ENCODE measurements at places on chromosomes 5 and 9.

DNA sequence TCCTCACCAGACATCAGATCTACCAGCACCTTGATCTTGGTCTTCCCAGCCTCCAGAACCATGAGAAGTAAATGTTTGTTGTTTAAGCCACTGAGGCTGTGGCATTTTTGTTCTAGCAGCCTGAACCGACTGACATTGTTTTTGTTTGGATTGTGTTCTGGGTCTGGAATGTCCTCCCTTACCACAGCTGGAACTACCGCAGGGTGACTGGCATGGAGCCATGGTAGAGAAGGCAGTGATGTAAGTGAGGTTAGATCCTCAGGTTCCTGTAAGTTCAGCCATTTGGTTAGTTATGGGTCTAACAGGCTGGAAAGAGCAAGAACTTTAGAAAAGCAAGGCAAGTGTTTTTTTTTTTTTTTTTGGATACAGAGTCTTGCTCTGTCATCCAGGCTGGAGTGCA lies 209.3 kb downstream of the DAB2IP start:
- peak; percentile 11 for DNase-seq

- no peak for DNase-seq
Measured at GRCh38 chr9:3058409-3058808, 214.5 kb upstream of the PUM3 start.

GRCh38 chr9:14339746-14340145 lies 25.8 kb upstream of the NFIB start:
- DNase-seq, result no peak

DNA sequence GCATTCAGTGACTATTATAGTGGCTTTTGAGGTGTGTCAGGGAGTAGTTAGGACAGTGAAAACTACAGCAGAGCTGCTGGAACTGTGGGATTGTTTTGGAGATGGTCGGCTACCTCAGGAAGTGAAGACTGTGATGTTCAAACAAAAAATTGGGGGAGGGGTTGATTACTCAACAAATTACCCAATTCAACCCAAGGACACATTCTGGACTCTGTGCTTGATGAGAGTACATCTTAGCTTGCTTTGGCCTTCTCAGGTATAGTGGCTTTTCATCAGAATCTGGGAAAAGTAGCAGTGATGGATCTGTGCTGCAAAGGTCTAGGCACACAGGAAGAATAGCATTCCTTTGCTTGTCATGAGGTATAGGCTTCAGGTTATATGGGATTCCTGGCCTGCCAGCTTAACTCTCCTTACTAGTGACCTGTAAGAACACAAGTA lies 47.0 kb downstream of the SLC44A1 start:
- DNase-seq, result no peak

- DNase-seq, result no peak
Measured at GRCh38 chr5:173192561-173192960, 42.4 kb downstream of the NKX2-5 start.

DNA sequence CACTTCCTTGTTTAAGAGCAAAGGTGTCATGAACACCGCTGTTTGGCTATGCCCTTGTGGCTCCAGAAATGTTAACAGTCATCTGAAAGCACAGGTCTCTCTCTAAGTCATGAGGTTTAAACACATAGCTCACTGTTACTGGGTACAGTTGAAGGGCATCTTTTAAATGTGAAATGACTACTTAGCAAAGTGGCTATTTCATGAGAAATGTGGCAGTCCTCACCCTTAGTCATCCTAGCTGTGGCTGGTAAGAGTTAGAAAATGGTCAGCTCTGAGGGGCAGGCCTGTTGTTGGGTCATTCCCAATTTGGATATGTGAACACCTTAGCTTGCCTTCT lies 24.2 kb upstream of the TMEM171 start:
- DNase-seq, result no peak

GRCh38 chr5:179123491-179124272 lies 63.5 kb downstream of the ZNF354C start:
- no peak for DNase-seq

GRCh38 chr9:3526997-3527940 lies 1.5 kb upstream of the RFX3 start:
- DNase-seq, result peak; percentile 46

All from A673 (cell line).